Activated naive CD4-positive, alpha-beta T cell treated with anti-CD3 and anti-CD28 coated beads, Interleukin-2, amount 50 U/mL, for 72 hours (primary cell): ENCODE measurements at places on chromosomes 5 and 9. TPM values are rescaled to one million over a fixed set of nuclear protein-coding genes. Genes with fewer than 3 reads are reported as not detected.

- DNase-seq = no peak
These were observed 18.1 kb upstream of the NEUROG1 start for GRCh38 chr5:135553688-135554462.

GRCh38 chr9:4292781-4293180, 7.1 kb downstream of the GLIS3 start:
- DNase-seq = no peak

DNA sequence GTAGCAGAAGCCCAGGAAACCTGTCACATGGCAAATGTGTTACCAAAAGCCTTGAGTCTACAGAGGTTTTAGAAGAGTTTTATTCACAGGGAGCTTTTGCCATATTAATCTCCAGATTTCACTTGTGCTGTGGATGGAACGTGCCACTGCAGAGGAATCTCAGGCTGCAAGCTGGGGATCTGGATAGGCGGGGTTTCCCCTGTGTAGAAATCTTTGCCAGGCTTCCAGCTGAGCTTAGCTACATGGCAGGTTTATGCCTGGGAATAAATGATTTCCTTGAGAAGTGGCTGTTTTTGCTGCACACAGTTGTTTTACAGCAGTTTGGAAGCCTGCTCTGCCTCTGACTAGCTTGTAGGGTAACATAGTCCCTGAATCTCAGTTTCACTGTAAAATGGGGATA, 224.6 kb upstream of the PLPPR1 start:
- DNase-seq = no peak

- no peak for DNase-seq
These were observed 267.3 kb downstream of the MLLT3 start for GRCh38 chr9:20355022-20355421.

DNA sequence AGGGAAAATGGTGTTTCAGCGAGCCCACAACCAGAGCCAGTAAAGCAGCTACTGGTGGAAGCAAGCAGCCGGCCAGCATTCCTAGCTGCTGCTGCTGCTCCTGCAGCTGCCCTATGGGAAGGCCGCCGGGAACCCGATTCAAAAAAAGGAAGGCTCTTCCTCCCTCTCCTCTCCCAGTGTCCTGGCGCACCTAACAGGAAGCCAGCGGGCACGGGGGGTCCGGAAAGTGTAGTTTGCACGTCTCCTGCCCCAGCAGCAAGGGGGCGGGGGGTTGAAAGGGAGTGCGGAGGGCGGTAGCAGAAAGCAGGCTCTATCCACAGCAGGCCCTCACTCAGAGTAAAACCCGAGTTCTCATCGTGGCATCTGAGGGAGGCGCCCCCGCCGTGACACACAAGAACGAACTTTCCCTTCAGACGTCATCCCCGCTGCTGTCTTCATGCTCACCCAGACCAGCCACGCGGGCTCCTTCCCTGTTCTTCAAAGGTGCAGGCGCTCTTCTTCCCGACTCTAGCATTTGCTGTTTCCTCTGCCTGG, 16.5 kb downstream of the GRXCR2 start:
- no peak for DNase-seq

DNA sequence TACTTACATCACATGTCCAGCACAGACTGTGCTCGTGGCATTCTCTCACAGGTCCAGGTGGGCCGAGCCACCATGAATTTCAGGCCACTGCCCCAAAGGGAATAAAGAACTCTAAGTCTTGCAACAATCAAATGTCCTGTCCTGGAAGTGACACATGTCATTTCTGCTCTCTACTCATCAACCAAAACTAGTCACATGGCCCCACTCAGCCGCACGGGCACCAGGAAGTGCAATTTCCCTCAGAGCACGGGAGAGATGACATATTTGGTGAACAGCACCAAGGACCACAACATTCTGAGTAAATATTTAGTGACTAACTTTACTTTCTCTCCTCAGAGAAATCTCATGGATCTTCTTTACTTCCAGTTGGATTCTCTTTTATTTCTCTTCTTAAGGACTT, 131.1 kb upstream of the TUT7 start:
- DNase-seq = no peak

GRCh38 chr9:106976772-106977171, 113.8 kb downstream of the ZNF462 start:
- DNase-seq = no peak

GRCh38 chr9:89802781-89803355, 198.1 kb downstream of the GADD45G start:
- DNase-seq = peak; percentile 25

DNA sequence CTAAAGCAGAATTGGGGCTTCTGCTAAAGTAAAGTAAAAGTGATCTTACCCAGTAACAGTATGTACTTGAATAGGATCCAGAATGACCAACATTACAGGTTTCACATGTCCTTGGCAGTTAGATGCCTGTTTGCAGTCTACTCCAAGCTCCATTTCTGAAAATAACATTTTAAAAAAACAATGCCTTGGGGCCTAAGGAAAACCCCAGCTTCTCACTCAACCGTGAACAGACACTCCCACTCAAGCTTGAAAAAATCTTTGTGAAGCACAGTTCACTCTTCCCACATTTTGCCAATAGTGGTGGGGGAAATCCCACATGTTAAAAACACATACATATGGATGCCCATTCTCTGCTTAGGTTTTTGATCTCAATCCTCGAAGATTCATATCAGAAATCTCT, 304.1 kb downstream of the ARRDC3 start:
- no peak for DNase-seq

- no peak for DNase-seq
These were observed 261.7 kb downstream of the MAT2B start for GRCh38 chr5:163766936-163767670.

DNA sequence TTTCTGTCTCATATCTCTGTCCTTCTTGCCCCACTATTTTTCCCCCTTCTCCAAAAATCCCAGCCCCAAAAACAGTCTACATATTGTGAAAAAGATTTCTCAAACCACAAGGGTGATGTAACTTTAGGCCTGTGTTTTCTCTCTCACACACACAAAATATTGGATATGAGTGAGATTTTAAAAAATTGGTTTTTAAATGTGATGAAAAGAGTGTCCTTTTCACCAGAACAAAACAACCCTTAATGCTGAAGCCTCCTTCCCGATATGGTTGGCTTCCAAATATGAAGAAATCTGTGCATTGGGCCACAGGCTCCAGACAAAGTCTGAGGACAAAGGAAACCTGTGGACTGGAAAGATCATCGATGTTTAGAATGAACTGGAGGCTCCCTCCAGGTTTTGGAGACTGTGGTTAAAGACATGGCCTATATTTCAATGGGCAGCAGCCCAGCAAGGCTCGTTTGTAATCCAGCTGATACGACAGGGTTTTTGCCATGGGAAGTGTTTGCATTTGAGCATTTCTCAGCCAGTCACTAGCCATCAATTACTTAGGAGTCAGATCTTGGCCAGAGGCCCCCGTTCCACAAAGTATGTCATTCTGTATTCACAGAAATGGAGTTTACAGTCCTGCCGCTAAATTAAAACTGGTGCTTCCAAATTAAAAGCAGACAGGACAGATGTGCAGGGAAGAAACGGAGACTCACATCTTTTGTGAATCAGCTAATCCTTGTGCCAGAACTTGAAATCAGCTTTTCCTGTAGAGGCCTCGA, 546.3 kb downstream of the EBF1 start:
- no peak for DNase-seq

The TIGD6 gene
- 1.9 TPM for total RNA-seq

The SLC23A1 gene
- 0.25 TPM for total RNA-seq

The PHYKPL gene
- 51.1 TPM for total RNA-seq

The FOXD4L4 gene
- 0.25 TPM for total RNA-seq

The COL15A1 gene
- 0.23 TPM for total RNA-seq

The HRCT1 gene
- not detected for total RNA-seq

The SPATA31D4 gene
- not detected for total RNA-seq
